ENCODE measurements at places on chromosomes 2 and 18.

DNA sequence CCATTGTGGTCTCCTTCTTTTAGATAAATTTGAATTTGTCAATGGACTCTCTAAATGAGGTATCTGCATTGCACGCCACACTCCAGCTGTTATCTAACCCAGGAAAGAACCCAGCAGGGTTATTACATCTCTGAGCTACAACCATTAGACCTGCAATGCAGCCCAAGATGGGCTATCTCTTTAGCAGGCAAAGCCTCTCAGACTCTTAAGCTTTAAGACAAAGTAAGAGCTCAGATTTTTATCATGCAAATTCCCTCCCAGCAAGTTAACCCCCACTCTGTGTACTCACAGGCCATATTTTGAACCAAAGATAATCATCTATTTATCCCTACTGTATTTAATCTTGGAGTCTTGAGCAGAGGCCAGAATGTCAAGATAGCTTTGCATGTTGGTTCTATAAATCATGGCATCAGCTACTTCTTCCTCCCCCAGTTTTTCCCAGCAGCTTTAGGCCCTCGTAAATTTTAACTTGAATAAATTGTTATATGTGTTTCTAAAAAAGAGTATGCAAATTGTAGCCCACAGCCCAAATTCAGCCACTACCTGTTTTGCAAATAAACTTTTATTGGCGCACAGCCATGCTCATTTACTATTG lies 273.7 kb upstream of the PKDCC start:
- no peak for DNase-seq

GRCh38 chr2:136356125-136357006 lies 238.4 kb upstream of the CXCR4 start:
- DNase-seq, result no peak

DNA sequence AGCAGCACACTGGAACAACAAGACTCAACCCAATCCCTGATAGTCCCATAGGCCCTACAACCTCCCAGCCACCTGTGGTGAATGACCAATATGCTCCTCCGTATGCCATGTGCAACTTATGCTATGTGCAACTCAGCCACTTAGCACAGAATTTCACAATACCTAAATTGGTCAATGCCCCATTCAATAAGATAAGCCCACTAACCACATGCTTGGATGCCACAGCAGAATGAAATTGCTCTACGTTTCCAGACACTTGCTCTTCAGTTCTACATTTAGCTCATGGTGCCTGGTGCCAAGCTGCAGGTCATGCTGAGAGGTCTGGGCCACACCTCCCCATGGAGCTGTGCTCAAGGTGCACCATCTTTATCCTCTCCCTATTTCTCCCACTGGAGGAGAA lies 159.8 kb downstream of the EN1 start:
- DNase-seq, result no peak

DNA sequence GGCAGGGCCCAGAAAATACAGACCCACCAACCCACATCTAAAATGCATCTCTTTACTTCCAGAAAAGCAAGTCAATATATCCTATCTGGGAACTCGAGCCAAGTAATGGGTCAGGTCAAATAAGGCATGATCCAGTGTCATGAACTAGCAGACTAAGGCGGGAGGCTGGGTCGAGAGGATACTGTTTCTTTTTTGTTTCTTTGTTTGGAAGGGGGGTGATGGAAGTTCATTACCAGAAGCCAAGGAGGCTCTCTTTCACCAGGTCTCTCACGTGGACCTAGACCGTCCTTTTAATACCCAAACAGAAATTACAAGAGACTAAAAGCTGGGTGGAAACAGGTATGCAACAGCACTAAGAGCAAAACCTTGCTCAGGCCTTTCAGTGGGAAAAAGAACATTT lies 108.3 kb downstream of the HDAC4 start:
- no peak for DNase-seq

DNA sequence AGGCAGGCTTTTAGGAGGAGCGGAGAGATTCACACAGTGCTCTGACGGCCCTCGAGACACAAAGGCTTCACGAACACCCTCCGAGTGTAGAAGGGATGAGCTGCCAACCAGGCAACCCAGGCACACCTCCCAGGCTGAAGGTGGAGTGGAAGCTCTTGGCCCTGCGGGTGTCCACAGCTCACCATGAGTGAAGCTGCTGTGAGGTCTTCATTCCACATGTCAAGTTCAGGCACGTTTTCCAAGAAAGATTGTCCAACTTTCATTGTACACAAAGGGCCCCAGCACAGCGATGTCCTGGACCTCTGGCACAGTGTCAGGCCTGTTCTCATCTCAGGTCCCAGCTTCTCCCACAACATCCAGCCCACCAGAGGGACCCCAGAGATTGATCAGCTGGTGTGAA lies 13.4 kb downstream of the PARD6G start:
- no peak for DNase-seq

GRCh38 chr2:170525566-170525900 lies 189.6 kb upstream of the SP5 start:
- no peak for DNase-seq

GRCh38 chr2:223488814-223489213 lies 113.3 kb downstream of the SCG2 start:
- DNase-seq, result peak; percentile 43

- DNase-seq, result no peak
Observed at GRCh38 chr2:205698286-205699268, 16.3 kb downstream of the NRP2 start.

DNA sequence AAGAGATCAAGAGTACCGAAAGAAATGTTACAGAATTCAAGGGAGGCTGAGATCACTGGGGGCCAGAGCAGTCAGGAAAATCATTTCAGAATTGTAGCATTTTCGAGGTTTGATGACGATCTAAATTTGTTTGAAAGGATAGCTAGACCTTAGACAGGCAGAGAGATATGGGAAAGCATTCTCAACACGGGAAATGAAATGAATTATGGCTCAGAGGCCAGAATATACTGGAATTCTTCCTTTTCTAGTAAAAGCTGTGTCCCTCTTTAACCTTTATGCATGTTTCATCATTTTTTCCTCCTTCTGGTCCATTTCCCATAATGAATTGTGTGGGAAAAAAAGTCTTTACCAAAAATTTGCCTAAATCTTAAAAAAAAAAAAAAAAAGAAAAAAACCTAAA lies 78.8 kb downstream of the NABP1 start:
- no peak for DNase-seq

DNA sequence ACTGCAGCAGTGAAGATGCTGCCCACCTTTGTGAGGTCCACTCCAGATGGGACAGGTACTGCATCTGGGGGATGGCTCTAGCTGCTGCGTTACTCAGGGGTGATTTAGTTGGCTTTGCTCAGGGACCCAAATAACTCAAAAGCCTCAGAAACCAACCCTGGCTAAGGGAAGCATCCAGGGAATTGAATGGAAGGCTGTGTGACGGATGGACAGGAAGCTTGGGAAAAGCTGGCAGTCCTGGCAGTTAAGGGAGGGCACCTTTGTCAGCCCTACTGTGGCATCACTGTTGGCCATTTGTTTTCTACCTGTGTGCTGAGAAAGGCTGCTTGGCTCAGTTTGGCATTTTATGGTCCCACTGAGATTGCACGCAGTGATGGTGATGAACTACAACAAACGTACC lies 20.5 kb downstream of the HK2 start:
- no peak for DNase-seq

DNA sequence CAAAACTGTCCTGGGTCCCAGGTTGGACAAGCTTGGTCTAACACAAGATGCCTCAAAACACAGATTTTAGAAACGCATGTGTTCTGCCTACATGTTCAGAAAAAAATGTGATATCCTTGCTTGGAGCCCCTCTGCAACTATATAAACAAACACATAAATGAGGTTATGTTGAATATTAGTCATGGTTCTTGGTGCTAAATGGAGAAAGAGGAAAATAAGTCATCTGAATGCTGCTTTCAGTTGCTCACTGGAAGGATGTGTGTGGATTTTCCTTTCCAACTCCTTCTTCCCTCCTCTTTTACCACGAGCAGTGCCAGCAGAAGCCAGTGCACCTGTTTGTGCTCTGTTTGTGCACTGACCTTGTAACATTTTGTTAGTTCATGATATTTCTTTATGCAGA lies 85.3 kb downstream of the PIEZO2 start:
- DNase-seq, result no peak

DNA sequence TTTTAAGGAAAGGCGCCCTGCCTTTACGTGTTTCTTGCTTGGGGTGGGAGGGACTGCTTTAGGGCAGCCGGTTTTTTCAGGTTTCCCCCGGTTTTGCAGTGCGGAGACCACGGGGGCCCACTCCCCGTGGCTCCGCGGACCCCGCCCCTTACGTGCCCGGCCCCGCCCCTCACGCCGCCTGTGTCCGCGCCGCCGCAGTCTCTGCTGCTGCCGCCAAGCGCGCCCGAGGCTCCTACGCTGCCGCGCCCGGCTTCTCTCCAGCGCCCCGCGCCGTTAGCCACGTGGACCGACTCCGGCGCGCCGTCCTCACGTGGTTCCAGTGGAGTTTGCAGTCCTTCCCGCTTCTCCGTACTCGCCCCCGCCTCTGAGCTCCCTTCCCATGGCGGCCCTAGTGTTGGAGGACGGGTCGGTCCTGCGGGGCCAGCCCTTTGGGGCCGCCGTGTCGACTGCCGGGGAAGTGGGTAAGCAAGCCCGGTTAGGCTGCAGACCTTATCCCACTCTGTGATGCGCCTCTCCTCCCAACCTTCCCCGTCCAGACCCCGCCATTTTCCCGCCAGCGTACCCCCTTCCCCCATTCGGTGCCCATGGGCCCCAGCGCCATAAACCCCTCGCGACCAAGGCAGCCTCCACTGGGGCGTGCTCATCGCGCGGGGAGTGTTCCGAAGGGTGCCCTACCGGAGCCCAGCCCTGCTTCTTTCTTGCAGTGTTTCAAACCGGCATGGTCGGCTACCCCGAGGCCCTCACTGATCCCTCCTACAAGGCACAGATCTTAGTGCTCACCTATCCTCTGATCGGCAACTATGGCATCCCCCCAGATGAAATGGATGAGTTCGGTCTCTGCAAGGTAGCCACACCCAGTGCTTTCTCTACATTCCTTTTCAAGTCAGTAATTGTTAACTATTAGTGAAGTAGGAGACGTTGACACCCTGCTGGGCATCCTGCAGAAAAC lies at the start of gene CAD:
TSS of gene CAD (plus strand) at position 197 of the 949 bp plus-strand sequence. CDS start at position 380, 183 bp downstream.
- DNase-seq, result peak; percentile 79

DNA sequence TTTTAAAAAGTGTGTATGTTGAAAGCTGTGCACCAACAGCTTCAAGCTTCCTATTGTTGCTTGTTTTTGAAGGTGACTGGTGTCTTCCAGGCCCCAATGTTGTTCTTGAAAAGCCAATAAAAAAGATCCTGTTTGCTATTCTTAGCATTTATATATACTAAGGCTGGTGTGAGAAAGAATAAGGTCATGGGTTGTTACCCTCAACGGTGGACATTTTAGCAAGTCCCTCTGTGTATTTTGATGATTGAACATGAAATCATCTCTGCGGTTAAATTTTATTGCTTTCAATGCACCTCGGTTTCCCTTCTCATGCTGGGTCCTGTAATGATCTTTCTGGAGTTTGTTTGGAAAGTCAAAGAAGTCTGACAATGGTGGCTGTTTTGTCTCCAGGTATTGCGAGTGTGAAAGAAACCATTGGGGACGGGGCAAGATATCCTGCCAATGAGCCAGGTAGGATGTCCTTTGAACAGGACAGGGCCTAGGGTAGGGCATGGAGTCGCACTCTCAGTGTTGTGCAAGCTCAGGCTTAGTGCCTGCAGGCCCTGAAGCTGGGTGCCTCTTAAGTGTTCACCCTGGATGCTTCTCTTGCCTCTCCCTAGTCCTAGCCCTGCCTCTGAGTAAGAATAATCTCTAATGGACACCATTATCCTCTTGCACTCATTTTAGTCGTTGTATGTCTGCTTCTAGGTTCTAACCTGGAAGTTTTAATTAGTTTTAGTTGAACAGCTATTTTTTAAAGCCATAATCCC lies 16.0 kb upstream of the KLF7 start:
- no peak for DNase-seq

- DNase-seq, result no peak
Observed at GRCh38 chr2:129711816-129712675, 267.4 kb upstream of the RAB6C start.

- no peak for DNase-seq
Observed at GRCh38 chr2:227824711-227825110, 11.1 kb downstream of the CCL20 start.

GRCh38 chr2:150391779-150392178 lies 95.7 kb downstream of the RND3 start:
- no peak for DNase-seq

GRCh38 chr2:55158111-55158814 lies 73.8 kb downstream of the CLHC1 start:
- DNase-seq, result no peak

DNA sequence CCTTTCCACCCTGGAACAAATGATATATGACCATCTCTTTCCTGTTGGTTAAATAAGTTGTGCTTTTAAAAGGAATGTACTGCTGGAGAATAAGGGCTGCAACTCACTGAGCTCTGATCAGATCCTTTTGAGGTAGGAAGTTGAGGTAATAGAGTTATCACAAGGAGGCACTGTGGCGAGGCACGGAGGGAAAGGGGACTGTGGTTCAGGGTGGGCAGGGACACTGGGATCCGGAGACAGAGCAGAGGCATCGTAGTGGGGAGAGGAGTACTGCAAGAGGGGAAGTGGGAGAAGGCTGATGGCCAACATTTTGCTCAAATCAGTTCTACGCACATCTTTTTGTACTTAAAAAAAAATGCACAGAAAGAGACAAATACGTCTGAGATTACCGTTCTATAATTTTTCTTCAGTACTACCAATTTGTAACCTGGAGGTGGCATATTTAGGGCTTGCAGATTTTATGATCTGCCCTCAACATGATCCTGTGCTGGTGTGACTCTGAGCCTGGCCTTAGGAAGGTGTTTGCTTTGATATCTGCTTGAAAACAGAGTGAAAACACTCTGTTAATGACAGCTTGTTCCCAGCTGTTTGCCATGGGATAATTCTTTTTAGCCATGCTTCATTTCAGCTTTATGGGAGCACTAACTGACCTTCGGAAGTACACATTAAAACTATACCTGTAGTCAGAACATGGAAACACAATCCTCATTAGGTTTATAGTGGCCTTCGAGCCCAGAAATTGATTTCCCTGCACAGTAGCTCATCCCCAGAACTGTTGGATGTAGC lies 168.1 kb downstream of the KCNE4 start:
- DNase-seq, result no peak

DNA sequence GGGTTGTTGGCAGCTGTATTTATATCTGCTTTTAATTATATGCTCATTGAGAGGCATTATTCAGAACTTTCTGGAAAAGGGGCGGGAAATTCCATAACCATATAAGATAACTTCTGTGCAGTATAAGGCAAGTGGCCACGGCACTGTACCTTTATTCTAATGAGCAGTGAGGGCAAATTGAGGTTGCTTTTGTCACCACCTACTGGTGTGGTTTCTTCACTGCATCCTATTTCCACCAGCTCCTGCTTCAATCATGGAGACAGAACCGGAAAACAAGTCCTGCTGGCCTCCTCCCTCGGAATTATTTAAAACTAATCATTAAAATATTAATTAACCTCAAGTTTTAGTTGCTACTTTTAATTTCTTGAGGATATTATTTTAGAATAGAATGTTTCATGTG lies 759.4 kb downstream of the CBLN2 start:
- DNase-seq, result no peak

All from SHP77 (cell line).